Body of pancreas (tissue), 4 donors: ENCODE measurements at places on chromosomes 4 and X.
A peak's percentile ranks its signal among the peaks of the same experiment; 100 is the strongest.

GRCh38 chr4:100314057-100314456 is 123.8 kb upstream of the DDIT4L start:
- no peak for DNase-seq

GRCh38 chr4:137363496-137363895 is 168.8 kb downstream of the PCDH18 start:
- DNase-seq: no peak

GRCh38 chr4:97028785-97029184 is 1114.5 kb downstream of the STPG2 start:
- DNase-seq: no peak

- DNase-seq: no peak
These were observed 77.9 kb upstream of the SLC7A11 start for GRCh38 chr4:138320030-138320429.

GRCh38 chr4:146061610-146062334 is 113.7 kb upstream of the LSM6 start:
- no peak for DNase-seq

DNA sequence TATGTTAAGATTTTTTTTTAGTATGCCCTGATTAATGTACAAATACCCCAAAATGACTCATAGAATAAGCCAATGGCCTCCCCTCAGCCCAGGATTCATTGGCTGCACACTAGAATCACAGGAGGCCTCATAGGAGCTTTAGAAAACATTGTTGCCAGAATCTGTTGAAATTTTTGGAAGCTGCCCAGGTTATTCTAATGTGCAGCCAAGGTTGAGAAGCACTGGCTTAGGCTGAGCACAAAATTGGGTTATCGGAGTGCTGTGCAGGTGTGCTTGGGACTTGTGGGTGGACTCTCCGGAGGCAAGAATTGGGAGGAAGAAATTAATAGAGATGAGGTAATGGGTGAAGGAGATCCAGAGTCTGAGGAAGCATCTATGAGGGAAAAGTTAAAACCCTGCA is 41.3 kb upstream of the VCX start:
- DNase-seq: no peak

- DNase-seq: peak; percentile 35
These were observed 10.4 kb downstream of the AFP start for GRCh38 chr4:73446336-73446938.

DNA sequence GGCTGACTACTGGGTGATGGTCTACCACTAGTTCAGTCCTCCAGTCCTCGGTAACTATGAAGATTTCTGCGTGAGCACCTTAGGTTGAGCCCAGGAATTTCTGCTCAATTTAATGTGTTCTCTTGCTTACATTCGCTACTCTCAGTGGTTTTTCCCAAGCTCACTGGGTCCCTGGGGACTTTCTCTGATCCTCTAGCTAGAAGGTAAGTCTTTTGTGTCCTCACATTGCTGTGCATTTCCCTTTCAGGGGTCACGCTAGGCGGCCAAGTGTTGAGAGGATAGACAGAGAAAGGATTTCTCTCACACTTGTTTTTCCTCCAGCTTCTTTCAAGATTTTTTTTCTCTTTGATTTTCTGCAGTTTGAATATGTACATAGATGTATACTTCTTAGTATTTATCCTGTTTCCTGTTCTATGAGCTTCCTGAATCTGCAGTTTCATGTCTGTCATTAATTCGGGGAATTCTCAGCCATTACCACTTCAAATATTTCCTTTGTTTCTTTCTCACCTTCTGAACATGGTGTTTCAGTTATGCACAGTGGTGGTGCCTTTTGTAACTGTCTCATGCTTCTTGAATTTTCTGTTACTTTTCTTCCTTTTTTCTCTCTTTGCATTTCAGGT is 17.5 kb downstream of the MAGEA9 start:
- no peak for DNase-seq

DNA sequence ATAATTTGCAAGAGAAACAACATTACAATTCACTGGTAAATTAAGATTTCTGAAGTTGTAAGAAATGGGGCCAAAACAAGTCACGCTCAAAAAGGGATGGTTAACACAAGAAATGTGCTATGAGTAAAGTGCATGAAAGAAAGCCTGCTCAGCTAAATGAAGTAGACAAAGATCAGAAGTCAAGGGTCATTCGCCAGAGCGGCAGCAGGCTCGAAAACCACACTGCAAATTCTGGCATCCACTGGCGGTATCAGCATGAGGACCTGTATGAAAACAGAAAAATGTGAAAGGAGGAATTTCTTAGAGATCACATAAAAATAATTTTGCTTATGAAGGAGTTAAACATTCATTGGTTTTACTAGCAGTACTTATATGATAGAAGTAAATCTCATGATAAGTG is 49.6 kb downstream of the FBXL5 start:
- no peak for DNase-seq

DNA sequence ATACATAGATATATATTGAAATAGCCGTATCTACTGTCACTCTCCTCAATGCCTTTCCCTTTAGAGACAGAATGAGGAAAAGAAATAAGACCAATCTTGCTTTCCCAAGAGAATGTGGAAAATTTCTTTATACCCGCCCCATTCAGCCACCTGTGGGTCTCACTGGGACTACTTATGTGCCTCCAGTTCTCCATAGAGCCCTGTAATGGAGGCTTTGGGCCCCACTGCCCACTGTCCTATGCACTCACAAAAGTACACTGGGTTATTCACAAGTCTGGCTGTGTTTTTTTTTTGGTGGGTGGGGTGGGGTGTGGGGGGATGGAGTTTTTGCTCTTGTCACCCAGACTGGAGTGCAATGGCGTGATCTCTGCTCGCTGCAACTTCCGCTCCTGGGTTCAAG is 70.4 kb upstream of the ELOVL6 start:
- DNase-seq: no peak

DNA sequence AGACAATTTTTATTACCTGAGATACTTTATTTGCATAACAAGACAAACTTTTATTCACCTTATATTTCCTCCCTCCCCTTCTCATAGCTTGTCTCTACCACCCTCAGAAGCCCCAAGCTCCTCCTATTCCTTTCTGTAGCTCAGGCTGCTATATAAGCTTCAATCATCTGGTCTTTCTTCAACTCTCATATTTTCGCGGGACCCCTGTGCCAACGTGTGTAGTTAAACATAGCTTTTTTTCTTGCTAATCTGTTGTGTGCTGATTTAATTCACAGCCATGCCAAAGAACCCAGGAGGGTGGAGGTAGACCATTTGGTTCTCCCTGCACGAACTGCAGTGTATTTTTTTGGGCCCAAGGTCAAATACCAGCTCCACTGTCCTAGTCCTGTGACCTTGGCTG is 21.1 kb upstream of the CD38 start:
- DNase-seq: no peak

- DNase-seq: no peak
These were observed 20.5 kb downstream of the PSMD10 start for GRCh38 chrX:108070891-108071290.

DNA sequence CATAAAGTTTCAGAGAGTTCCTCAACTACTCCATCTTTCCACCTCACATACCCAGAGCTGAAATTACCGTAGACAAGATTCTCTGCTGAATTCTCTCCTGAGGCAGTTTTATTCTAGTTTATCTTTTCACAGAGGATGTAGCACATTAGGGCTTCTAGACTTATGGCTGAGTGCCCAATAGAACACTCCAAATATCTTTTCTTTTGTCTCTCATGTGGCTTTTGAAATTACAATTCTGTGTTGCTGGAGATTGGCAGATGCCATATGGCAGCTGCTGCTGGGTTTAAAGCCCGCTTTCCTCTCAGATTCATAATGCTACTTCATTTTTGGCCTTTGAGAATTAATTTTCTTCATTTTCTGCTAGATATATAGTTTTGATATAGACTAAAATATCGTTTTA is 107.6 kb upstream of the BANK1 start:
- no peak for DNase-seq

DNA sequence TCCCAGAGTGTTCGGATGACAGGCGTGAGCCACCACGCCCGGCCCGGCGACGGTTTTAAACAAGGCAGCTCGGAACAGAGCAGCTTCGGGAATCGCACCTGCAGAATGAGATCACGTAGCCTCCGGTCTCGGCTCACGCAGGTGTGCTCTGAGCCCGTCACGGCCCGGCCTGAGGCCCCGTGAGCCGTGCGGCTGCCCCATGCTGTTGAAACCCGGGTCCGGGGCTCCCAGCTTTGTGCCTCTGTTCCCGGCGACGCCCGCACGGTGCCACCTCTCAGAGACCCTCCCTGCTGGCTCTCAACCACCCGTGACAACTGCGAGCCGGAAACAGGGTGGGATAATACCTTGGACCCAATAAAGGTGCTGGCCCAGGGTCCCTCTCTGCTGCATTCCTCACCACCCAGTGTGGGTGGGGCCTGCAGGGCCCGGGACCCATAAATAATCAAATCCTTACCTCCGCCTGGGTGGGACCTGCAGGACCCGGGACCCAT is 13.4 kb upstream of the PLCXD1 start:
- DNase-seq: no peak

- DNase-seq: no peak
These were observed 7.8 kb upstream of the PPARGC1A start for GRCh38 chr4:23897564-23898109.

GRCh38 chr4:171880136-171880535 is 66.9 kb downstream of the GALNTL6 start:
- no peak for DNase-seq

GRCh38 chrX:6383917-6384316 is 151.0 kb downstream of the VCX3A start:
- DNase-seq: no peak

DNA sequence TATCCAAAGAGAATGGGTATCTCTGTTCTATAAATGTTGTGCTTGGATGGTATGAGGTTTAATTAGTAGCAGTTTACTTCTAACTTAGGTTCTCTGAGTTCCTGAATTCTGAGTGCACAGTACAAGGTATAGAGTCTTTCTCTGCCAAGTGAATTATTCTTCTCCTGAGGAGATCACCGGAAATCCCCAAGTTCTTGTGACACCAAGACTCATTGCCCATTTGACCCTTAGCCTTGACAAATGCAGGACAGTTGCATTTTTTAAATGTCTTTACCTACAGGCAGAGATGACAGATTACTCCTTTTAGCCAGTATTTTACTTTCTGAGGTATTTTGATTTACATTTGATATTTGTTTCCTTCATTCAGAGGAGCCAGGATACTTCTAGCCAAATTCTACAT is 72.9 kb downstream of the MAOA start:
- DNase-seq: no peak

GRCh38 chr4:108820492-108821350 is 57.9 kb upstream of the ETNPPL start:
- DNase-seq: no peak

DNA sequence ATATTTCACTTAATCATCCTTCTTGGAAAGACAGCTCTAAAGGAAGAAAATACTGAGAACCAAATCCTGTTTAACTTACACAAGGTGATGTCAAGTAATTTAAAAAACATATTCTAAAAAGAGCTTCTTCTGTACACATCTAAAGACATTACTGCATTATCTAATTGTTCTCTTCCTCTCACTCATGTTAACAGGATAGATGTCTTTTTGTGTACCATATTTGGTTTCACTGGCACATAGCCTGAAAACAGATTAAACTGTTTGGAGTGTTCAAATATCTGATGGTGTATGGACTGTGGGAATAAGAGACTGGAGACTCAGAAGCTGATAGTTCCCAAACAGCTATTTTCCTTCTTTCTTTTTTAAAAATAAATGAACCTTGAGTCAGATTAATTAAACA is 213.3 kb upstream of the MAB21L2 start:
- no peak for DNase-seq

DNA sequence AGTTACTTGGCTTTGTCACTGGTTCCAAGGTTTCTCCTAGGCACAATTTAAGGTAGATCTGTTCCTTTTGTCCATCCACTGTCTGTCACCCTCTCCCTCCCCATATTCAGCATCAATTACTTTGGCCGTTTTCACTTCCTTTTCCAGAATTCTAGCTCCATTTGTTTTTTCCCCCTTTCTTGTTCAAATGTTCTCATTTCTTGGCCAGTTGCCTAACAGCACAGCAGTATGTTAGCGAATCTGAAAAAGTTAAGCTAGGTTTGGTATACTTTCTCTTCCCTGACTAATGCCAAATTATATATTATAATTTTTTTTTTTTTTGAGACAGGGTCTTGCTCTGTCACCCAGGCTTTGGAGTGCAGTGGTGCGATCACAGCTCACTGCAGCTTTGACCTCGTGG is 409.1 kb upstream of the TEX13C start:
- no peak for DNase-seq

DNA sequence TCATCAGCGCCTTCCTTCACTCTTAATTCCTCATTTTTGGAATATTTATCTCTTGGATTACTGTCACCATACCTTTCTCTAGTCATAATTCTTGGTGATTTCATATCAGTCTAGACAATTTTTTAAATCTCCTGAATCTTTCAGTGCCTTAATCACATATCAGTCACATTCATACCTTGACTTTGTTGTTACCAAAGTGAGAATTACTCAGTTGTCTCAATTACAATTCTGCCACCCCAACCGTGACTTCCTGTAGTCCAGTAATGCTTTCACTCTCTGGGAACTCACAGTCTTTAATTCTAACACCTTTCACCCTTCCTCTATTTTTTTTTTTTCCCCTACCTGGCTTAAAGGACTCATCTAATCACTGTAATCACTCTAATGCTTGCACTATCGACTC is 1275.3 kb upstream of the TENM3 start:
- DNase-seq: no peak

GRCh38 chrX:31224381-31225012 is 152.7 kb upstream of the FTHL17 start:
- no peak for DNase-seq

GRCh38 chr4:171588051-171588545 is 225.1 kb upstream of the GALNTL6 start:
- DNase-seq: no peak

GRCh38 chr4:140092094-140092851 is 61.7 kb downstream of the MAML3 start:
- peak; percentile 30 for DNase-seq

GRCh38 chr4:173937631-173938270 is 345.7 kb downstream of the FBXO8 start:
- no peak for DNase-seq

- no peak for DNase-seq
These were observed 67.8 kb downstream of the HOPX start for GRCh38 chr4:56613101-56613862.

- no peak for DNase-seq
These were observed 11.3 kb upstream of the UGT2A3 start for GRCh38 chr4:68962868-68963267.

DNA sequence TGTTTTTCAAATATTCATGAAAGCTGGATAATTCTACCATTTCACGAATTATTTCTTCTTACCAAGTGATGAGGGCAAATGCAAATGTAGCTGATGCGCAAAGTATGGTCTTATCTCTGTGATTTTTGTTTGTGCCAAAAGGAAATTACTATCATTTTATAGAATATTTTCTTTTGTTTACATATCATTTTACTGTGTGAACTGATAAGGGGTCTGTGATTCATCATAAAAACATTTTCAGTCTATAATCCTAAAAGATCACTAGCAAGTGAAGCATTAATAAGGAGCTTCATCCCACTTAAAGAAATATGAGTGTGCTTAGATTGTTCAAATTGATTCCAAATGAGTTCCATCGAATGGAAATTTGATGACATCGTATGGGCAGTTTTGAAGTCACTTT is 694 bp downstream of the CSN3 start:
- DNase-seq: no peak

- DNase-seq: no peak
These were observed 25.0 kb upstream of the PDLIM3 start for GRCh38 chr4:185560316-185560715.

- DNase-seq: no peak
These were observed 37.7 kb upstream of the ENPP6 start for GRCh38 chr4:184255361-184255760.
